ENCODE measurements at places on chromosomes 5 and 9.

DNA sequence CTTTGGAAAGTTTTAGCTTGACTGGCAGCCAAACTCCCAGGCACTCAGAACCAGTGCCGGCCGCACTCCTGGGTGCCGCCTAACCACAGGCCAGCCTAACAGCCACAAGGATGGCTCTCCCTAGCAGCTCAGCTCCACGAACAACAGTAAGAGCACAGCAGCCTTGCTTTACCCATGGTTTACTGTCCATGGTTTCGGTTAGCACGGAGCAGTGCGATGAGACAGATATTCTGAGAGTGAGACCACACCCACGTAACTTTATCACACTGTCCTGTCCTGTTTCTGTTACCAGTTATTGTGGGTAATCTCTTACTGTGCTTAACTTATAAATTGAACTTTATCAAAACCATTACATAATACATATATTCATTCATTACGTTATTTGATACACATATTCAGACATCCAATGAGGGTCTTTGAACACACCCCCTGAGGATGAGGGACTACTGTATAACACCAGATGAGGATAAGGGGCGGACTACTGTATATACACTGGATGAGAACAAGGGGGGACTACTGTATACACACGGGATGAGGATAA lies 12.4 kb downstream of the CLPTM1L start:
- DNase-seq, result no peak

- no peak for DNase-seq
Measured at GRCh38 chr5:171496456-171496855, 77.0 kb downstream of the FGF18 start.

DNA sequence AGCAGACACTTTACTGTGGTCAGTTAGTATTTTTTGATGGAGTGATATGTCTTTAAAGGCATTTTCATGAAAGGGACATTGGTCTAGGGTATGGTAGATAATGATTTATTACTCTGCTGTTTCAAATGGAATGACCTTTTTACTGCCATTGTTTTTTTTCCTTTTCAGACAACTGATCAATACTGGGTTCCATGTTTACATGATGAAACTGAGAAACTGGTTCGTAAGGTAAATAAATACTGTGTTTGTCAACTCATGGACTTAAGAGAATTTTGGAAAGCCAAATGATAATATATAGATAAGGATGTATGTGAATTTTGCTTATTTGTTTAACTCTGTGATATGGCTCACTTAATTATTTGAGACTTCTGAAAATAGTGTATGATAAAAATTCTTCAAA lies 35.5 kb downstream of the VPS13A start:
- no peak for DNase-seq

- DNase-seq, result no peak
Measured at GRCh38 chr9:127360829-127361228, 36.1 kb upstream of the SLC2A8 start.

- no peak for DNase-seq
Measured at GRCh38 chr5:139806726-139807646, 11.4 kb downstream of the PSD2 start.

DNA sequence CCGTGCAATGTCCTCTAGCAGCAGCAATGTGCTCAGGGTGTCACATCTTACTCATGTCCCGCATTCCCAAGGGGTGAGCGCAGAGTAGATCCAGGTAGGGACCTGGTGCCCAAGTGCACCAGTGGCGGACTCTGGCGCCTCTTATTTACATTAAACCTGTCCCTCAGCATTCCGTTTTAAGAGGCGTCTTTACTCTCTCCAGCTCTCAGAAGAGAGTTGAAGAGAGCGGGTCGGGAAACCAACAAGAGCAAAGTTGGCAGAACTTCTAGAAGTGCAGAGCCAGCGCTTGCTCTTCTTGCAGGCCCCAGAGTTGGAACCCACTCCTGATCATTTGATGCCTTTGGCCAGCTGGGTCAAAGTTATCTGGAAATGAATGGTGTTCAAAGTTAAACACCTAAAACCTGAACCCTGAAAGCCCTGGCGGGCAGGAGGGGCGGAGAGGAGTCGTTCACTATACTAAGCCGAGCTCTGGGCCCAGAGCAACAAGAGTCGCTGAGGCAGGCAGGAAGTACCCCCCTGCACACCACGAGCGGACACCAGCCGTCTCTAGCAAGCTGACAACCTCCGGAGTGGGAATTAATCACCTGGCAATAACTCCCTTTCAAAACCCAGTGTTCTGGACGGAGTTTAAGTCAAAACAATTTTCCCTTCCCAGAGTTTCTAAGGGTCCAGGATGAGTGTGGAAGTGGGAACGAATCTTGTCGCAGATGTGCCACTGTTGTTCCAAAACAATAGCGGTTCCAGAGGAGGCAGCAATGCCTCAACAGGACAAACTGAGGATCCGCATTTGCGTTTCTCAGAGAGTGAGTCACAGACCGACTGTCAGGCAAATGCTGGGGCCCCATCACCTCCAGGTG lies 122.8 kb downstream of the TMEM161B start:
- peak; percentile 17 for DNase-seq

- peak; percentile 59 for DNase-seq
Measured at GRCh38 chr9:111926421-111926875, 29.8 kb downstream of the UGCG start.

DNA sequence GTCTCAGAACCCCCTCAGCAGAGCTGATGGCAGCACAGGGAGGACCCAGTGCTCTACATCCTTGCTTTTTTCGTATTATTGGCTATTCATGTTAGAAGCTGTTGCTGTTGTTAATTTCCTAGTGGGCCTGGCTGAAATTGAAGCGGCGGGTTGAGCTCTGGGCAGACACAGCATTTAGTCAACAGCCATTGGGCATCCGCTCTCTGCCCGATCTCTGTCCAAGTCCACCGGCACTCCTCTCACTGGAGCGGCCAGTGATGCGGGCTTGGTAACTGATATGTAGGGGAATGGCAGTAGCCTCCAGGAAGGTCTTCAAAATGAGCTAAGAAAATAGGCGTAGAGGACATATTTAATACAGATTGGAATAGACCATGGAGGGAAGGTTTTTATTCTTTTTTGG lies 1.3 kb upstream of the GARNL3 start:
- no peak for DNase-seq

DNA sequence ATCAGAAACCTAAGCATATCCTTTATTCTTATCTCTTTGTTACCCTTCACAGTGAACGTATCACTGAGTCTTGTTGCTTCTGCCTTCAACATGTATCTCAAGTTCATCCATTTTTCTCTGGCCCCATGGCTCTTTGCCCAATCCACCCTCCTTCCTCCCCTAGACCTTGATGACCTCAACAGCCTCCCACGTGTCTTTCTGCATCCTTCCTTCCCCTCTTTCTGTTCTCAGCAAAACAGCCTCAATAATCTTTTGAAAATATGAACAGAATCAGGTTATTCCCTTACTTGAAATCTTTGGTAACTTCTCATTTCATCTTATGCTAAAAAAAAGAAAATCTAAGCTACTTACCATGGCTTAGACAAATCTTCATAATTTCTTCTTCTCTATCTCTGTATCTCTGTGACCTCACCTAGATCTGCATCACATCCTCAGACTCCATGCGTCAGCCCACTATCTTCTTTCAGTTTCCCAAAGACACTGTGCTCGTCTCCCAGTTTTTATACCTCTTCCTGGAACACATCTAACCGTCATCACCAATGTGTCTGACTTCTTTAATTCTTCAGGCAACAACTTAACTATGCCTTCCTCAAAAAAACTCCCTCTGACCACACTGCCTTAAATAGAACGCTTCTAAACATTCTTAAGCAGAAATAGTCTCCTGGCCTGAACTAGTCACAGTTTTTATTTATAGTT lies 208.0 kb downstream of the PARP8 start:
- no peak for DNase-seq

DNA sequence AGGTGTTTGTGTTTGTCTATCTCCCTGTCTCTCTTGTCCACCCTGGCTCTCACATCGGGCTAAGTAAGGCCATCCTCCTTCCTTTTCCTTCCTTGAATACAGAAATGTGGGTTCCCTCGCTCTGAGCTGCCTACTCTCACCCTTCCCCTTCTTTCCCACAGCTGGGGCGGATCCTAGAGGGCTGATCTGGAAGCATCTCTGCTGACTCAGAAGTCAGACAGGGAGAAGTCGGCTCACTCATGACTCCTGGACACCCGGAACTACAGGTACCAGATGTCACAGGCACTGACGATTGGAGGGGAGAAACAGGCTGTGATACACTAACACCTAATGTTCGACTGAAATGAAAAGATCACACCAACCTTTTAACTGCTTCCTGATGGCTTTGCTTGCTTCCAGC lies 41.3 kb downstream of the PTPN3 start:
- no peak for DNase-seq

- no peak for DNase-seq
Measured at GRCh38 chr5:132438917-132439316, 51.7 kb downstream of the IRF1 start.

DNA sequence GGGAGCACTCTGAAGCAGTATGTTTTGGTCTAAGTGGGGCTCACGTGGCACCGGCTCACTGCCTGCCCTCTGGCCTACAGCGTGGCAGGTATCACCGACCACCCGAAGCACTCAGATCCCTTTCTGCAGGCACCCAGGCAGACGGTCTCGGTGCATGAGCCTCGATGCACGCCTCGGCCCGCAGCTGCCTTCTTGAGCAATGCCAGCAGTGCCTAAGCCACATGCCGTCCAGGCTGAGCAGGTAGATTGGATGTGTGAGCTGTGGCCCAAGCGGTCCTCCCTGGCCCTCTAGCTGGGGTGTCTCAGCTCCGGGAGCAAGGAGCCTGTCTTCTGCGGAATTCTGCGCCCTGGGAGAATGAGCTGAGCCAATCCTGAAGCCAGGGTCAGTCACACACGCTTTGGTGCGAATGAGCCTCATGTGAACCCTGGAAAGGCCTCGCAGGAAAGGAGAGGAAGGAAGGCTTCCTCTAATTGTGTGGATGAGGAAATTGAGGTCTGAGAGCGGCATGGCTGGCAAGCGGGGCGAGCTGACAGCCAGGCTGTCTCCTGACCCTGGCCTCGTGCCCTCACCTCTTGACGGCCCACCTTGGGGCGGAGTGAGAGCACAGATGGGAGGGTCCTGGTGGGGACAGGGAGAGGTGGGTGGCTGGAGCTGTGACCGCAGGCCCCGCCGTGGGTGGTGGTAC lies 14.4 kb downstream of the RXRA start:
- DNase-seq, result no peak

DNA sequence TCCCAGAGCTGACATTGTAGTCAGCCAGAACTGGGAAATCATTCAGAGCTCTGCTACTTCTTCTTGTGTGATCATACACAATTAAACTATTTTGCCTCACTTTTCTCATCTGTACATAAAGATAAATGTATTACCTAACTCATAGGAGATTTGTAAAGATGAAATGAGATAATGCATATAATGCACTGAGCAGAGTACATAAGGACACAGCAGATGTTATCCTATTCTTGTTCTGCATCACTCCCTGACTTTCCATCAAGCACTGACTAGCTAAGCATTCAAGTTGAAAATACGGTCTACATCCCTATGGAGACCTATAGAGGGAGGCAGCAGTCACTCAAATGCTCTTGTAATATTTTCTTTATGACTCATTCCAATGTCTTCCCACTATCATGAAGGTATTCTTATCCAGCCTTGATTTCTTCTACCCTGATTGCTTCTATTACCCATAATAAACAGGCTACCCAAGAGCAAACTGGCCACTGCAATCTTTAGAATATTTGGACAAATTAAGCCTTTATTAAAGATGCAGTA lies 16.3 kb upstream of the PRR16 start:
- DNase-seq, result no peak

DNA sequence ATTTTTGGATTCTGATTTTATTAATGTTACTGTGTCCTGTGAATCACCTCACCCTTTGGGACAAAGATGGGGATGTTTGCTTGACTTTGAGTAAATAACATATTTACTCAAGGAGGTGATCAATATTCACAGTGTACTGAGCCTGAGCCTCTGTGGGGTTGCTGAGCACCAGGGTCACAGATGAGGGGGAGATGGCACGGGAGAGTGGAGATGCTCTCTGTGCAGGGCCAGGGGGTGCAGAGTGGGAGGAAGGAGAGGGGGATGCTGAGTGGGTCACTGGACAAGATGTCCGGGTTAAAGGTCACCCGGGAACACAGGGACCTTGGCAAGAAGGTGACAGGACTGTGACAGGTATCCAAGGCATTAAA lies 4.0 kb downstream of the SQSTM1 start:
- DNase-seq, result no peak

- DNase-seq, result no peak
Measured at GRCh38 chr5:115977096-115977495, 14.8 kb downstream of the LVRN start.

GRCh38 chr5:164054461-164054860 lies 549.0 kb downstream of the MAT2B start:
- DNase-seq, result no peak

DNA sequence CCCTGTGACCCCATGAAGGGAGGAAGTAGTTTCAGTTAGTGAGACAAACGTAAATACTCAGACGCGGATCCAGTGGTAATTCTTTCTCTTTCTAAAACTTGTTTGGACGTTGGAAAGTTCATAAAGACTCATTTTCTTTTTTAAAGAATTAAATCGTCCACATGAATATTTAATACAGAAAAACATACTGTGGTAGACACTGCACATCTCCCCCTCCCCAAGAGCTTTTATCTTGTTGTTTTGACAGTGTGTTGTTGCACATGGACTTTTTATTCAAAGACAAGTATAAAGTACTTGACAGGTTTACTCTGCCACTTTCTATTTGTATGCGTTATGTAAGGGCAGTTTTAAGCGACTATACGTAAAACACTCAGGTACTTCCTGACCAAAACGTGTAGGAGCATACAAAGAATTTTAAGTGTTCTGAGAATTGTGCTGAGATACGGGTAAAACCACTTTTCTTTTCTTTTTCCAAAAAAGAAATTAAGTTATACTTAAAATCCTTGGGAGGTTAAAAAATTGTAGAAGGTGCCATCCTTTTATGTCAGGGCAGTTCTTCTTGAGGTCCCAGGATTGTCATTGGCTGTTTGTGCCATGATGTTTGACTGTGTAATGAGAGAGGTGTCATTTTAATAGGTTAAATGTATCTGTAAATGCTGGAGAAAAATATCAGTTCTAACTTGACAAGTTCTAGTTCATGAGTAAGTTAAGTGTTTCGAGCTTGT lies 1.3 kb downstream of the NIPBL start:
- DNase-seq, result no peak

GRCh38 chr5:44225231-44226160 lies 163.7 kb downstream of the FGF10 start:
- DNase-seq, result no peak

DNA sequence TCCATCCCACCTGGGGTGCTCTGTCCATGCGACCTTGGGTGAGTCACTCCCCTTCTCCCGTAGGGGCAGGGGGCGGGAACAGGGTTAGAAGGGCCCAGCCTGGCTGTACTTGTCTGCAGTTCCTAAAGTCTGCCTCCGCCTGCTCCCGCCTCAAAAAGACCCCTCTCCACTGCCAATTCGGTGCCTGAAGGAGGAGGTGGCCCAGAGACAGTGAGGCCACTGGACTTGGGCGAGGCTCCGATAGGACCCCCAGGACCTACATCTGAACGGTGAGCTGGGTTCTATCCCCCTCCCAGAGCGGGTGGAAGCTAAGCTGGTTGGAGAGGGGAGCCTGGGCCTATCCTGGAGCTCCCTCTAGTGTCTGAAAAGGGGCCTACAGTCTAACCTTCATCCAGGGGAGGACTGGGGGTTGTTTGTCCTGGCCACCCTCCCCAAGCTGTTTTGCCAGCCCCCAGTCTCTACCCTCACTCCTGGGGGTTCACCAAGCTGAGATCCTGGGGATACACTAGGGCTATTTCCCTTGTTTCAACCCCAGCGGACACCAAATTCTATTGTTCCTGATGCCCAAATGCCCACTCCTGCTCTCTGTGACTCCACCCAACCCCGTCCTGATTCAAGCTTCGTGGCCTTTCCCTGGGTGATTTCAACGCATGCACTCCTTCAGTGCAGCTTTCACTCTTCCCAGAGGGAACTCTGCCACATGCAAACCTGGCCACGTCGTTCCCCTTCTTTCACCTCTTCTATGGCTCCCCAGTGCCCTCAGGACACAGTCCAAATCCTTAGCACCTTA lies 6.1 kb upstream of the CRB2 start:
- peak; percentile 79 for DNase-seq

Measured in activated T-cell treated with anti-CD3 and anti-CD28 coated beads, Interleukin-2, amount 50 U/mL, for 48 hours (primary cell).